ENCODE measurements at places on chromosomes 2 and 18.

- no peak for DNase-seq
These were observed 20.7 kb upstream of the TLK1 start for GRCh38 chr2:171181064-171182049.

DNA sequence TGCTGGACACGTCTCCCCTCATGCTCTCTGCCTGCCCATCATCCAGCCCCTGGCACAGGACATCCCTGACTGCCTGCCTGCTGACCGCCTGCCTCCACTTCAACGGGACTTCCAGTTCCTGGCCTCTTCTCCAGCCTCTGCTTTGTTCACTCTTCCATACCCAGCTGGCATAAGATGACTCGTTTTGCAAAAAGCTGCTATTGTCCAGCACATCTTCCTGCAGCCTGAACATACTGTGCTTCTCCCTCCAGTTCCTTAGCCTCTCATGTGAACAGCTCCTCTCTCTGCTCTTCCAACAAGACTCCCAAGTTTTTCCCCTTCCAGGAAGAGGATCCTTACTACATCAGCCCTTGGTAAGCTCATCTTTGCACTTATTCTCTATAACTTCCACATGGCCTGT lies 62.4 kb upstream of the SKOR2 start:
- DNase-seq = no peak

- DNase-seq = no peak
These were observed 18.4 kb upstream of the CAB39 start for GRCh38 chr2:230694241-230694640.

GRCh38 chr2:134289225-134289624 lies 35.4 kb downstream of the MGAT5 start:
- no peak for DNase-seq

DNA sequence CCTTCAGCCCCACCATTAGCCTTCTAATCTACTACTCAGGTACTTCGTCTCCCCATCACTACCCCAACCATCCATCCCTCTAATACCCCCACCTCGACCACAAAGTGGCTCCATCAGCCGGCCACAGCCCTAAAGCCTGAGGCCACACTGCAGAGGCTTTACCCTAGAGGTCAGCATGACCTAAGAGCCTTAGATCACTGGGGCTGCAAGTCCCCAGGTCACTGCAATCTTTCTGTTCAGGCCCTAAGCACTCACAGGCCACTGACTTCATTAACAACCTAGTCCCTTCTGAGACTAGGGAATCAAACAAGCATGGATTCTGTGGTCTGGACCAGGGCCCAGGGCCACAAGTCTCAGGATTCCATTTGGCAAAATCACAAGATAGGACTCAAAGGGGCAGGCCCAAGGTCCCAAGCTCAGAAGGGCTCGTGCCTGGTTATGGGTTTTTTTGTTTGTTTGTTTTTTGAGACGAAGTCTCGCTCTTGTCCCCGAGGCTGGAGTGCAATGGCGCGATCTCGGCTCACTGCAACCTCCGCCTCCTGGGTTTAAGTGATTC lies 37.0 kb upstream of the PKDCC start:
- no peak for DNase-seq

- no peak for DNase-seq
These were observed 70.7 kb downstream of the HDAC4 start for GRCh38 chr2:239329972-239330572.

- no peak for DNase-seq
These were observed 105.6 kb downstream of the SMAD7 start for GRCh38 chr18:48845174-48845573.

GRCh38 chr2:191173206-191173605 lies 22.4 kb upstream of the STAT4 start:
- DNase-seq = no peak

DNA sequence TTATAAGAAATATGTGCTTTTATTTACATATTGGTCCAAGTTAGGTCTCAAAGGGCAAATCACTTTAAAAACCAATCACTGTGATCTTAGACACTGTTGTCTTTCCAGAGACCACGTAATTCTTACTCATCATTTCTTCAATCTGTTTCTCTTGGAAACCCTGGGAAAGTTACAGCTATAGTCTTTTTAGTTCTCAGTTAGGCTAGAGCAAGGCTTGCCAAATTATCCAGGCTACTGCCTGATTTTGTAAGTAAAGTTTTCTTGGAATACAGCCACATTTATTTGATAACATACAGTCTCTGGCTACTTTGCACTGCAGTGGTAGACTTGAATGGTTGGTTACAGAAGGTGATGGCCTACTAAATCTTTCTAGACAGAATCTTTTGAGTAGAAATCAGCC lies 106.0 kb downstream of the KIAA1328 start:
- no peak for DNase-seq
